ENCODE measurements at places on chromosomes 12 and 14. TPM values are rescaled to one million over a fixed set of nuclear protein-coding genes. Genes with fewer than 3 reads are reported as not detected.

DNA sequence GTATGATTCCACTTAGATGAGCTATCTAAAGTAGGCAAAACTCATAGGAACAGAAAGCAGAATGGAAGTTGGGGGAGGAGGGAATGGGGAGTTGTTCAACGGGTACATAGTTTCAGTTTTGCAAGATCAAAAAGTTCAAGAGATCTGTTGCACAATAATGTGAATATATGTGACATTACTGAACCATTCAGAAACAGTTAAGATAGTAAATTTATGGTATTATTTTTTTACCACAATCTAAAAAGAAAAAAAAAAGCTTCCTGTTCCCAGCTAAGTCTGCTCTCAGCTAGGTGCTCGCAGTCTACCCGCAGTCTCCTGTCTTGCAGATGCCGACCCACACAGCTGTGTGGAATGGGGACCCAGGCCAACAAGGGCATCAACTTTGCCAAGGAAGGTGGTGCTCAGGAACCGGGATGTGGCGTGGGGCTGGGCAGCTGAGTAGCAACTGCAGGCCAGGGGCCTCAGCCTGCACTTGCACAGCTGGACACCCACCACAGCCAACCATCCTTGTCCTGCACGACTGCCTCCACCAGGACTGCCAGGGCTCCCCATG lies 15.3 kb upstream of the ANO6 start:
- no peak for DNase-seq
- H3K4me3 ChIP-seq = no peak overlapping the region
- H3K4me1 ChIP-seq = no peaks in the 10 kb centered on the region
- no peak overlapping the region for H3K27ac ChIP-seq
- no peaks in the 10 kb centered on the region for H3K27me3 ChIP-seq

- peaks cover 48% of the 10 kb centered on the region for H3K4me1 ChIP-seq
- no peak for DNase-seq
- no peak overlapping the region for H3K27ac ChIP-seq
- H3K27me3 ChIP-seq = no peaks in the 10 kb centered on the region
These were observed 74.9 kb downstream of the PPP2R5E start for GRCh38 chr14:63468294-63468693.

TTC7B gene
- total RNA-seq = 15.3 TPM

ANG gene
- total RNA-seq = 28.0 TPM

RASSF8 gene
- 19.1 TPM for total RNA-seq

DNA sequence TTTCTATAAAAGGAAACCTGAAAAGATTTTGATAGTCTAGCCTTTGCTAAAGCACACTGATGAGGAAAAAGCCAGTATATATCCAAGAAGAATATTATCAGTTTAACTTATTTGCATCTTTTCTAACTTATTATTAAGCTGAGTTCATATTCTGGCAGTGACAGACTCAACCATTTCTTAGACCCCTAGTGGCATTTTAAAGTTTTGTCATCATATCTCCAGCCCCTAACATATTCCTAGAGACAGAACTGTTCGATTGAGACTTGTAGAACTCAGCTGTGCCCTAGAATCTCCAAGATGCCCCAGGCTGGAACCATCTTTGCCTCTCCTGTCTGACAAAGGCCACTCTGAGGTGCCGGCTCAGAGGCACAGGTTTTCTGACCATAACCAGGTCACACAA lies 365.6 kb downstream of the NELL2 start:
- H3K4me1 ChIP-seq = no peaks in the 10 kb centered on the region
- no peak for DNase-seq
- no peak overlapping the region for H3K27ac ChIP-seq
- H3K36me3 ChIP-seq = no peaks in the 10 kb centered on the region
- H3K4me3 ChIP-seq = no peak overlapping the region
- H3K27me3 ChIP-seq = no peaks in the 10 kb centered on the region

DCAF5 gene
- 25.4 TPM for total RNA-seq

PRR4 gene
- 3.4 TPM for total RNA-seq

DNA sequence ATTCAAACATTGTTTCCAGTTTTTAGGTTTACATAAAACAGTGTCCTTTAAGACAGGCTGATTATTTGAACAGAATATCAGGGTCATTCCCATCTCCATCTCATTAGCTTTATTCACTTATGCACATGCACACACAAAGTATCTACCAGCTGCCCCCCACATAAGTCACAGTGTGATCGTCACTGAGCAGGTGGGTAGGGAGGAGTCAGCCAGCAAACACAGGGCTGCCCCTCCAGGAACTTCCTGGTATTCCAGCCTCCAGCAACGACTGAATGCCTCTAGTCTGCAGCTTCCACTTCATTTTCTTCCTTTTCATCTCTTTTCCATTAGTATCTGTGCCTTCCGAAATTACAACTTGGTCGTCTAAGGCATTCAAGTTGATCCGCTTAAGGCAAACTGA lies 48.8 kb upstream of the FOXN3 start:
- no peak overlapping the region for H3K27ac ChIP-seq
- no peak overlapping the region for H3K4me3 ChIP-seq
- no peaks in the 10 kb centered on the region for H3K27me3 ChIP-seq

- no peaks in the 10 kb centered on the region for H3K27me3 ChIP-seq
- no peak overlapping the region for H3K27ac ChIP-seq
- DNase-seq = no peak
- no peaks in the 10 kb centered on the region for H3K36me3 ChIP-seq
- H3K4me1 ChIP-seq = no peaks in the 10 kb centered on the region
These were observed 201.8 kb upstream of the RGS6 start for GRCh38 chr14:71730471-71730870.

RHNO1 gene
- 6.0 TPM for total RNA-seq

DNA sequence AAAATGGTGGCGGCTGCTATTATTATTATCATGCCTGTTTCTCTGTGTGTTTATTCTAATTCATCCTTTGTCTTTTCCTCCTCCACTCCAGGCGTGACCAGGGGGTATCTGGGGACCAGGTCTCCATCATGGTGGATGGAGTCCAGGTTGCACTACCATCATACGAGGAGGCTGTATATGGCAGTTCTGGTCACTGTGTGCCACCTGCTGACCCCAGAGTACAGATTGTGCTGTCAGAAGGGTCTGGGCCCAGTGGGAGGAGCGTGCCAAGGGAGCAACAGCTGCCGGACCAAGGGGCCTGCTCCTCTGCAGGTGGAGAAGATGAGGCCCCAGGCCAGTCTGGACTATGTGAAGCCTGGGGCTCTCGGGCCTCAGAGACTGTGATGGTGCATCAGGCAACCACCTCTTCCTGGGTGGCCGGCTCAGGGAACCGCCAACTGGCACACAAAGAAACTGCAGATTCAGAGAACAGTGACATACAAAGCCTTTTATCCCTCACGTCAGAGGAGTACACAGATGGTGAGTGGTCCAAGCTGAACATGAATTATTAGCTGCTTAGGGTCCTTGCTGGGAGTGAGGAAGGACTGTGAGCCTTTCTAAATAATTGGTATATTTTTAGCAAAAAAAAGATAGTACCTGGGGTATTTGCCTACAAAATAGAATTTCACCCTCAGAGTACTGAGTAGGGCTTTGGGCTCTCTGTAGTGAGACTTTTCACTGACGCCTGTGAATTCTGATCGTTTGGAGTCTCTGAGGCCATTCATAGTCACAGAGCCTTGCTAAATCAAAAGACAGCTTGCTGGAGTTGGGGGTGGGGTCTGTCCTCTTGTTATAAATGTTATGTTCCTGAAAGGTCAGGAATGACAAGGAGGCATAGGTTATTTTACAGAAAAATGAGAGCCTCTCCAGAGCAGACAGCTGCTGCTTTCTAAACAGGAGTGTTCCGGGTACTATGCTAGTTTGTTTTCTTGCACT lies 58.1 kb upstream of the SRSF5 start:
- H3K36me3 ChIP-seq = no peaks in the 10 kb centered on the region
- H3K4me3 ChIP-seq = no peak overlapping the region
- H3K27me3 ChIP-seq = no peaks in the 10 kb centered on the region
- peaks cover 31% of the 10 kb centered on the region for H3K4me1 ChIP-seq
- no peak overlapping the region for H3K27ac ChIP-seq

Measured in body of pancreas (tissue), 4 donors.